HT1080 (cell line): ENCODE measurements at places on chromosomes 6 and 20. TPM values are rescaled to one million over a fixed set of nuclear protein-coding genes. Genes with fewer than 3 reads are reported as not detected.

OOEP gene
- not detected in 2 replicates for total RNA-seq

NR2E1 gene
- total RNA-seq, result not detected in 2 replicates

RIPPLY2 gene
- total RNA-seq, result not detected in 2 replicates

GMPR gene
- total RNA-seq, result 2.4 and 2.9 TPM in 2 replicates

DNA sequence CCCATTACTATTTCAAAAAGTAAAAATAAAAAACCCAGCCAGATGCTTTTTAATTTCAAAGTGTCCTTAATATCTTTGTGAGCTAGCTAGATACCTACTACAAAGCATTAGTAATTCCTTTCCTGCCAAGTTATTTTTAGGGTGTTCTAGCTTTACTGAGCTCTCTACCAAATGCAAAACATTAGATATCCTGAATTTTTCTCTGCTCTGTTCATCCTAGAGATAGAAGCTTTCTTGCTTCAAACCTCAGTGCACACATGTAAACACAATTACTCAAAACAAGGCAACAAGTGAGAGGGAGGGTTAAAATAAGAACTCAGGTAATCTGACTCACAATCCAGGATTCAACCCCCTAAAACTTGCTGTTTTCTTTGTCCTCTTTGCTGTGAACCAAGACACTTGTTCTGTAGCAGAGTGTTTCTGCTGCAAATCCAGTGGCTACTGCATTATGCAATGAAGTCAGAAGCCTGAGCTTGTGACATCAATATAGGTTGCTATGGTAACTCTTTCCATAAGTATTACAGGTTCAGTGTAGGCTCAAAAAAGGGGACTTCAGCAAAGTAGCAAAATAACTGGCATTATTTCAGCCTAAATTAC lies 72.6 kb upstream of the STXBP5 start:
- no peak for DNase-seq

RAD21L1 gene
- total RNA-seq, result 0.17 and 0.59 TPM in 2 replicates

- no peak for DNase-seq
Observed at GRCh38 chr20:48745330-48745729, 82.5 kb downstream of the PREX1 start.

DNA sequence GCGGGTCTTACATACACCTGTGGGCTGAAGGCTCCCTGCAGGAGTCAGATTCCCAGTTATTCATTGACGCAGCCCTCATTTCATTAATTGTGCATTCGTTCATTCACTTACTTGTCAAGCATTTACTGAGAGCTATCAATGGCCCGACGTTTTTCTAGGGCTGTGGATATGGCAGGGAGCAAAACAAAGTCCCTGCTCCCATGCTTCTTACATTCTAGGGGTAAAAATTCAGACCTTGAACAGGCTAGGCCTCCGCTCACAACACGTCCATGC lies 369 bp upstream of the NSFL1C start:
- DNase-seq, result no peak

KIAA1755 gene
- total RNA-seq, result 0.14 TPM in 1 of 2 replicates, not detected in the other

- no peak for DNase-seq
Observed at GRCh38 chr6:5896476-5897200, 110.1 kb downstream of the NRN1 start.

TBX18 gene
- 5.1 and 5.9 TPM in 2 replicates for total RNA-seq

DNA sequence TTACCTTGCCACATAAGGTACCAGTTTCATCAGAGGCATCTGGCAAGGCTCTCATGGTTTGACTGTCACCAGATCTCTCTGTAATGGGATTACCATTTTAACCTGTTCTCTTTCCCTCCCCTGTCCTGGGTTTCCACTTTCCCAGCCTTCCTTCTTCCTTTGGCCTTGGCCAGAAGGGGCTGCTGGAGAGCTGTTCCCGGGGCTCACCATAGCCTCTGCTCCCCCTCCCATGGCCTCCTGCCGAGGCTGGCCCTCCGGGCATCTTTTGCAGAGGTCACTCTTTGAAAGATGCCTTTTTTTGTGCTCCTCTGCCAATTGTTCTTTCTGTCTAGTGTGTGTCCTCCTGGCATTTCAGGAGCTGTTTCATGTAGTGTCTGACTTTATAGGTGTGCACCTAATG lies 100.7 kb upstream of the SCP2D1 start:
- no peak for DNase-seq

GGTLC1 gene
- total RNA-seq, result not detected in 2 replicates

GRCh38 chr6:169720207-169720855 lies 4.0 kb downstream of the PHF10 start:
- DNase-seq, result no peak

DNA sequence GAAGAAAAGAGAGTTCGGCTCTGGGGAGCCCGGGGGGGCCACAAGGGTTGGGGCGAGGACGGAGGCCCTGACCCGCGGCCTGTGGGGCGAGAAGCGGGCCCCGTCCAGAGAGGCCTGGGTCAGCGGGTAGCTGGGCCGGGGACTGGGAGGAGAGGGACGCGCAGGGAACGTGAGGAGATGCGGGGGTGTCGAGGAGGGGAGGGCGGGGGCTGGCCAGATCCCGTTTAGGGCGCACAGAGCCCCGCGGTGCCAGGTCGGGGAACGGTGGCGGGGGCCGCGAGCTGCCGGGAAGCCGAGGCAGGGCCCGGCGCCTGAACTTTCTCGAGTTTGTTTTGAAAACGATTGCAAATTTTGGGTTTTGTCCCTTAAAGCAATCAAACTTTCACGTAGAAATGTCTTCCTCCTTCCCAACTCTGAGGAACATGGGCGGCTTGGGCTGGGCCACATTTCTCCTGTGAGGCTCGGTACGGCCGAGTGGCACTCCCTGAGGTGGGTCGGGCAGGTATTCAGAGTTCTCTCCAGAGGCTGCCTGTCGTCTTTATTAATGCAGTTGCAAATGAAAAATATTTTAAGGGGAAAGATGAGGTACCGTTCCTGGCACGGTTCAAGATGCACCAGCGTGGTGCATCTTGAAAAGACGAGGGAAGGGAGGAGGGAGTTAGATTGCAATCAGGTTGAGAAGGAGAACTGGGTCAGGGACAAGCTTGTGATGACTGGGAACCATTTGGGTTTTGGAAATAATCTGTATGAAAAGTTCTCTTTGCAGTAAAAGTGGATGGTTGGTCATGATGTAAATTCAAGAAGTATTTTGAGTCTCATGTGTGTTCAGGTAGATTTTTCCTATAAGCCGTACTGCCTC lies 972 bp downstream of the RNF8 start:
- DNase-seq, result no peak

DNA sequence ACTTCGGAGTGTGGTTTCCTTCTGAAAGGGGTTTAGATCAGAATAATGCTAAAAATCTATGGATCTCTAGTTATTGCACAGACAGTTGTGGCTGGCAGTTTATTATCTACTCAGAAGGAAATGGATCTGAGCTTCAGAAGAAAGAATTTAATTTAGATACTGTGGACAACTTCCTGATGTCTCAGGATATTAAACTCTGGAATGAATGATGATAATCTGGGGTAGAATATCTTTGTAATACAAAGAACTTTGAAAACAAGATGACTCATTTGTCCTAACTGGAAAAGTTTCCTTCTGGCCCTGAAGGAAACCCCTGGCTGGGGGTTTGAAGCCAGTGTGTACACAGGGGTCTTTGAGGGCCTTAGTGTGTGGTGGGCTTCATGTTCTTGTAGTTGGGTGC lies 78.0 kb downstream of the EDN3 start:
- DNase-seq, result no peak

GRCh38 chr6:23280437-23280836 lies 711.1 kb downstream of the HDGFL1 start:
- no peak for DNase-seq

DNA sequence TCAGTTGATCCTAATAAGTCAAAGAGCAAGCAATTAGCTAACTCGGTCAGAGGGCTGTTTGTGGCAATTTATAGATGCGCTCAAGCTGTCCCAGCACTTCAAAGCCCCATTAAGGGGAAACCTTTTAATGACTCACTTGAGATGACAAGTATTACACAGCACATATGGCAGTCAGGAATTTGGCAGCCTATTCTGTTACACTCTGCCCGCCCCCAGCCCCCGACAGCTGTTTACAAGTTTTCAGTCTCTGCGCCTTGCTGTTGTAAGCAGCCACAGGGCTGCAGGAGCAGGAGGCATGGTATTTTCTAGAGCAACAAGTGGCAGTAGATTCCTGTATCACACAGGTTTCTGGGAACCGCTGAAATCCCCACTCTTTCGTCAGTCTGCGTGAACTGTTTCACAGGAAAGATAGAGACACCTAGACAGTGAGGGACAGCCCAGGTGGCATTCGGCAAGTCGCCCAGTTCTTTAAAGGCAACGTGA lies 263.0 kb downstream of the FOXC1 start:
- peak; percentile 6 for DNase-seq

DNA sequence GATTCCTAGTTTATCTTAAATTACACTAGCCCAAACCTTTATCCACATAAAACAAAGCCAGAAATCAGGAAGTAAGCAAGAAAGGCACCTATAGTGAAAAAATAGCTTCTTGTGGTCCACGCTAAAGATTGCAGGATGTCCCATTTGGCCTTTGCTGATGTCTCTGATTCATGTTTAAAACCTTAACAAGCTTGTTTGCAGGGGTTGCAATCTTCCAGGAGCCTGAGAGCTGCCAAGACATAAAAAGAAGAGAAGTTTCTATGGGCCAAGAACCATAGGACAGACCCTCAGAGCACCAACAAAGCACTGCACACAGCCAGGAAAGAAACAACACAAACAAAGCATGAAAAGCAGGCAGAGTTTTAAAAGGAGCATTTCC lies 49.4 kb downstream of the ADAT2 start:
- DNase-seq, result no peak

SLC17A1 gene
- not detected in 2 replicates for total RNA-seq

NECAB3 gene
- 22.8 and 25.1 TPM in 2 replicates for total RNA-seq

LY86 gene
- total RNA-seq, result not detected in 2 replicates

GRCh38 chr20:4135385-4136077 lies 120.2 kb upstream of the RNF24 start:
- DNase-seq, result peak; percentile 100

CLIC5 gene
- total RNA-seq, result not detected in 2 replicates

DNA sequence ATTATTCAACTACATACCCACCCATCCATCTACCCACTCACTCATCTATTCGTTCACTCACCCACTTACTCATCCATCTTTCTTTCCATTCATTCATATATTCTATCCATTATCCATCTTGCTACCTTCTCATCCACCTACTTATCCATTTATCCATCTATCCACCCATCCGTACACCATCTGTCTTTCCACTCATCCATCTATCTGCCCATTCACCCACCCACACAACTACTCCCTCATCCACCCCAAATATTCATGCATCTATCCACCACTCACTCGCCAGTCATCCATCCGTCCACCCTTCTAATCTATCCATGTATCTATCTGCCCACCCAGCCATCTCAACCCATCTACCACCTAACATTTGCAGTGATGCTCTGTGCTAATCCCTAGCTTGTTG lies 13.6 kb upstream of the KCNB1 start:
- DNase-seq, result no peak

DNA sequence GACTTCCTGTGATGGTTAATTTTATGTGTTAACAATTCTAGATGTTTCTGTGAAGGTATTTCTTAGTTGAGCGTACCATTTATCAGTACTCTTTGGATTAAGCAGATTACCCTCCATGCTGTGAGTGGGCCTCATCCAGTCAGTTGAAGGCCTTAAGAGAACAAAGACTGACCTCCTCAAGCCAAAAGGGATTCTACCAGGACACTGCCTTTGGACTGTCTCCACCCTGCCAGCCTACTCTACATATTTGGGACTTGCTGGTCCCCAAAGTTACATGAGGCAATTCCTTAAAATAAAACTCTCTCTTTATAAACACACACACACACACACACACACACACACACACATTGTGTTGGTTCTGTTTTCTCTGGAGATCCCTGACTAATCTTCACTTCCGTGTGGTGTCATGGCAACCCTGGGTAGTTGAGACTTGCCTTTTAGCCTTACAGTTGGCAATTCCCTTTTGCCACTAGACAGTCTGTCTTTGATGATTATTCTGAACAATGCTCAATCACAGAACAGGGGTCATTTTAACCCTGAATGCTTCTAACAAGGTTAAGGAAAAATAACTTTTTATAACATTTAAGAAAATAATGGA lies 32.2 kb downstream of the MRAP2 start:
- DNase-seq, result peak; percentile 80

- peak; percentile 73 for DNase-seq
Observed at GRCh38 chr20:40962733-40963504, 65.7 kb upstream of the TOP1 start.

GRCh38 chr6:153588330-153588729 lies 450.7 kb upstream of the OPRM1 start:
- DNase-seq, result no peak

LEMD2 gene
- 33.8 and 39.7 TPM in 2 replicates for total RNA-seq

DNA sequence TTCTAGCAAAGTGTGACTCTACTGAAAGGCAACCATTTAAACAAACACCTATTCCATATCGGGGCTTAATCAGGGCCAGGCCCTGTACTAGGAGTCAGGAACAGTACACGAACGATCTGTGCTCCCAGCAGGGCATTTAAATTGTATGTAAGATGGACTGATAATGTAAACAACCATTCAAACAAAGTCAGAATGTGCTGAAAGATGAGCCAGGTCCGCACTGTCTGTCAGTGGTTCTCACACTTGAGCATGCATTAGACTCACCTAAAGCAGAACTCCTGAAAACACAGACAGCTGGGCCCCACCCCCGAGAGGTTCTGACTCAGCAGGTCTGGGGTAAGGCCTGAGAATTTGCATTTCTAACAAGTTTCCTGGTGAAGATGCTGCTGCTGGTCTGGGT lies 81.6 kb downstream of the PXDC1 start:
- DNase-seq, result no peak

DNA sequence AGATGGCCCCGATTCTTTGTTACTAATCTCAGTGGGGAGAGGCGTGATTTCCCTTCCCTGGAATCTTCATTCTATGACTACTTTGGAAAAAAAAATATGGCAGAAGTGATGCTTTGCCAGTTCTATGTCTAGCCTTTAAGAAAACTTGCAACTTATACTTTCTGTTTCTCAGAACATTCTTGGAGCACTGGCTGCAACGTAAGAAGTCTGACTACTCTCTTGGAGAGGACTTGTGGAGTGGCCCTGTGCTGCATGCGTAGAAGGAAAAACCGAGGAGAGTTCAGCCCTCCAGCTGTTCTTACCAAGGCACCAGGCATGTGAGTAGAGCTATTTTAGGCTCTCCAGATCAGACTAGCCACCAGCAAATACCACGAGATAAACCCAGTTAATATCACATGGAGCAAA lies 77.6 kb upstream of the STXBP5 start:
- no peak for DNase-seq

AFG1L gene
- 2.7 and 8.8 TPM in 2 replicates for total RNA-seq

- DNase-seq, result no peak
Observed at GRCh38 chr6:56745081-56745480, 102.4 kb upstream of the DST start.

C20orf144 gene
- 0.16 TPM in 1 of 2 replicates, not detected in the other for total RNA-seq

HTR1B gene
- not detected in 2 replicates for total RNA-seq

NKX2-2 gene
- 0.13 TPM in 1 of 2 replicates, not detected in the other for total RNA-seq

SERAC1 gene
- total RNA-seq, result 3.5 and 4.3 TPM in 2 replicates

REM1 gene
- not detected in 2 replicates for total RNA-seq

VSX1 gene
- not detected in 2 replicates for total RNA-seq

DNA sequence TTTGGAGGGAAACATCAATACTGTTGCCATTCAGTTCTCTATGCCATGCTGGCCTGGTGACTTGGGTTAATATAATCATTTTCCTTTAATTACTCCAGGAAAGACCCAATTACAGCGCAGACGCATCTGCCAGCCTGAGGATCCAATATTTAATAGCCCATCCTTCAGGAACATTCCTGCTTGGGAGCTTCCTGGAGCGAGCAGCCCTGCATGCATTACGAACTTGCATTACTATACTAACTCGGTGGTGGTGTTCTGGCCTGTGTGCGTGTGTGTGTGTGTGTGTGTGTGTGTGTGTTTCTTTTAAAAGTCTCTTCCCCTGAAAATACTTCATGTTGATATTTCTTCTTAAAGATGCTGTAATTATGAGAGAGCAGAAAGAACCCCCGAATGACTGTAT lies 26.5 kb downstream of the PMEPA1 start:
- no peak for DNase-seq

NCOA7 gene
- total RNA-seq, result 5.0 and 5.3 TPM in 2 replicates

- DNase-seq, result no peak
Observed at GRCh38 chr20:56392881-56393482, 537 bp downstream of the CSTF1 start.
